Effector memory CD4-positive, alpha-beta T cell (primary cell): ENCODE measurements at places on chromosomes 5 and 9.

DNA sequence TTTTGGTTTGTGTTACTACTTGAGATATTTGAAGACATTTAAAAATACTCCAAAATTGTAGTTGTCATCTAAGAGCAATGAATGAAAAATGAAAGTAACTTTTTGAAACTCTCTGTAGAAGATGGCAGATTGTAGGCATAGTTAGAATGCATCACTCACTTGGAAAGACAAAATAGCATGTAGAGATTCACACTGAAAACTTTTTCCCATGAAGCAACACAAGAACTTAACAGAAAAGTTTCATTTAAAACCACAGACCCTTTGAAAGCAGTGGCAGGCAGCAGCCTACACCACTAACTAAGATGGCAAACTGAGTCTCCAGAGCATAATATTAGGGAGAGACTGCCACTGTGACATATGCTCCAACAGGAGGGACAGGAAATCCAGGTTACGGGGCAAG lies 18.9 kb upstream of the FAM174A start:
- no peak for DNase-seq

GRCh38 chr5:77893225-77893860 lies 117.2 kb upstream of the TBCA start:
- no peak for DNase-seq

DNA sequence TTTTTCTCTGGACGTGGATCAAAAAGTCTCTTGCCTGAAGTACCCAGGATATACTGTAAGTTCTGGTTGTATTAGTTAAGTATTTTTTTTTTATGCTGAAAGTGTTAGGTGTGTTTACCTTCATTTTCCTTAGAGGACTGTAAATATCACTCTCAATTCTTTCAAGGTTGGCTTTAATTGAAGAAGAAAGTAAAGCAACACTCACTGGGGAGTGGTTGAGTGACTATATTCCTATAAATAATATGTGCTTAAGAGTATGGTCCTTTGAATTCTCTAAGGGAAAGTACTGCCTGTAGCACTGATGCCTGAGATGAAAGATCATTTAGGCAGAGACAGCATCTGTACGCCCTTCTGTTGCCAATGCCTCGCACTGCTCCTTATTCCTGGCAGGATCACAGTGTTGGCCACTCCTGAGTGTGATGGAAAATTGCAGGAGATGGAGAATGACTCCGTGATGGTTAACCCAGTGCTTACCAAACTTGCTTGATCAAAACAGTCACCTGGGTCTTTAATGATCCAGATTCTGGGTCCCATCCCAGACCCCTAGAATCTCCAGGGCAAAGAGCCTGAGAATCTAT lies 182.0 kb upstream of the MPDZ start:
- DNase-seq, result no peak

GRCh38 chr5:150448952-150449516 lies 505 bp downstream of the RPS14 start:
- no peak for DNase-seq

DNA sequence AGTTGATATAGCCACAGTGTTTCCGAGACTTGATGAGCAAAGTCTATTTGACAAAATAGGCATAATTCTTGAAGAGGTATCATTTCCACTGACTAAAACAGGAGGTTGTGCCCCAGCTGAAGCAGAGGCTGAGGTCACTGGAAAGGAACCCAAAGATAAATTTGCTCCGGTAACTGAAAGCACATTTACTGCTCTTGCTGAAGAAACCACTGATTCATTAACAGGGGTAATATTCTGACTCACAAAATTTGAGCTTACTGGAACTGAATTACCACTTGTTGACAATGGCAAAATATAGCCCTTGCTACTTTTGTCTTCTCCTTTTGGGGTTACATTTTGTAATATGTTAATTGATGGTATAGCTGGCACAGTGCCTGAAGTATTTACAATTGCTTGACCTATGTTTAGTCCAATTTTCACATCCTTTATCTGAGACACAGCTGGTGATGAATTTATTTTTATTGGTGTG lies 30.2 kb downstream of the MLANA start:
- DNase-seq, result no peak

DNA sequence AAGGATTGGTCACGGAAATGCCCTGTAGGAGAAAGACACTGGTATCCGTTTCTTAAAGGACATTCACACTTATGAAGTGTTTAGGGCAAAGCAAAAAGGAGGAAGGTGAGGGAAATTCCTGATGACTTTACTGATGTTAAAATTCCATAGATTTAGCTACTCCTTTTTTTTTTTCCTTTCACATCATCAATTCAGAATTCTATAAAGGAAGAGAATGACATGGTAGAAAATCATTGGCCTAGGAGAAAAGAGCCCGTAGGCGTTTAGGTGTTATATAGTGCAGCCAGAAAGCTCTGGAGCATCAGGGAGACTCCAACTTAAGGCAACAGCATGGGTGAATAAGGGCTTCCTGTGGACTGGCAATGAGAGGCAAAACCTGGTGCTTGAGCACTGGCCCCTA lies at the start of gene TSLP:
TSS of gene TSLP (plus strand) at position 301 of the 400 bp plus-strand sequence. CDS start 178 bp downstream, outside the sequence.
- no peak for DNase-seq

DNA sequence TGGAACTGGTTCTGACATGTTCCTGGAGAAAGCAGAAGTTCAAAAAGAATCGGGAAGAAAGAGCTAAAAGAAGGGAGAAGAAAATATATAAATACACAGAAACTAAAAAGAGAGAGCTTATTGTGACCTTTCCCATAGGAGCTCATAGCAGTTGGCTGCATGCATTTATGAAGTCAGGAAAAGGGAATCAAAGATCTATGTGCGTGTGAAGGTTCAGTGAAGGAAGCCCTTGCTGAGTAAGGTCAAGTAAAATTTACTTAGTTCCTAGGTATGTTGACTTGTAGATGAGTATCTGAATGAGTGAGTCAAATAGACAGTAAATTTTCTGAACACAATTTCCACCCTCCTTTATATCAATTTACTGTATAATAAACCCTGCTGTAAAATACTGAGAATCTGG lies 632.5 kb downstream of the SLCO4C1 start:
- DNase-seq, result no peak

GRCh38 chr5:75057561-75057960 lies 5.2 kb upstream of the GCNT4 start:
- DNase-seq, result no peak

DNA sequence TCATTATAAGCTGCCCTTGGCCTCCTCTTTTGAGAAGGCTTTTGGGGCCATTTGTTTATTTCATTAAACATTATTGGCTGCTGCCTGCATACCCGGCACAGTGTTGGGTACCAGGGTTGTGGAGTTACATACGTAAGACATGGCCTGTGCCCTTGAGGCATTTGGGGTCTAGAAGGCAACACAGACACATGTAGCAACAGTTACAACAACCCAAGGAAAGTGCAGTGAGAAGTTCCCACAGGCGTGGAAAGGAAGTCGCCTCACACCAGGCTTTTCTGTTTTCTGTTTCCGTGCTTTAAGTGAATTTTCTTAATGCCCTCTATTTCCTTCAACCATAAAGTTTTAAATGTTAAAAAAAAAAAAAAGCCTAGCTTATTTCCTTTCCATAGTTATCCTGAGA lies 47.4 kb downstream of the GALNT10 start:
- DNase-seq, result no peak

DNA sequence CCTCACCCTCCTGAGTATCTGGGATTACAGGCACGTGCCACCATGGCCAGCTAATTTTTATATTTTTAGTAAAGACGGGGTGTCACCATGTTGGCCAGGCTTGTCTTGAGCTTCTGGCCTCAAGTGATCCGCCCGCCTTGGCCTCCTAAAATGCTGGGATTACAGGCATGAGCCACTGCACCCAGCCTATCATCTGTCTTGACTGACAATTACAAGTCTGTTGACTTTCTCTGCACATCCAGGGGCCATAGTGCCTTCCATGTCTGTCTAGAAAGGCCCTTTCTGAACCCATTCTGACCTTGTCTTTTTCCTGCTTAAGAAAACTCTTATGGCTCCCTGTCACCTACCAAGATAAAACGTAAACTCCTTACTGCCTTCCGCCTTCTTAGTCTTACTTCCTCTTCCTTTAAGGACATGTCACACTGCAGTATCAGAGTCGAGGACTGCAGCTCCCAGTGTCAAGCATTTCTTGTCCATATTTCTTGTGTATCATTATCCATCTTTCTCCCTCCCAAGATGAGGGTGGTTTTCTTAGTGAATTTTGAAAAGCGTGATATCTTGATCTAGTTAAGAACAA lies 49.9 kb upstream of the SHB start:
- no peak for DNase-seq

GRCh38 chr9:70873506-70873905 lies 247.9 kb downstream of the TRPM3 start:
- DNase-seq, result no peak

DNA sequence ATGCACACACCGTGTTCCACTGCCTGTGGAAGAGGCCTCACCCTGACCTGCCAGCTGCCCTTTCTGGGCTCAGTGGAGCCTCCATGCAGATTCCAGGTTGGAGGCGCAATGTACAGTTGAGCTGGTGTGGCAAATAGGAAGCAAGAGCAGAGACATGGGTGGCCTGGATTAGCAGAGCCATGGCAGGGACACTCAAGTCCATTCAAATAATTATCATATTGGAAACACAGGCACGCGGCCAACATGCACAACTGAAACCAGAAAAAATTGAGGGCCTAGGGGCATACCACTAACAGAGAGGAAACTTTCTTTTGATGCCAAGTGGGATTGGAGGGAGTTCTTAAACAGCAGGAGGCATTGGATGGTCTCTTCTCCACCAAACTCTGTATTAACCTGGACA lies 35.8 kb downstream of the OTULINL start:
- DNase-seq, result no peak

GRCh38 chr5:180592176-180592575 lies 877 bp upstream of the SCGB3A1 start:
- no peak for DNase-seq

DNA sequence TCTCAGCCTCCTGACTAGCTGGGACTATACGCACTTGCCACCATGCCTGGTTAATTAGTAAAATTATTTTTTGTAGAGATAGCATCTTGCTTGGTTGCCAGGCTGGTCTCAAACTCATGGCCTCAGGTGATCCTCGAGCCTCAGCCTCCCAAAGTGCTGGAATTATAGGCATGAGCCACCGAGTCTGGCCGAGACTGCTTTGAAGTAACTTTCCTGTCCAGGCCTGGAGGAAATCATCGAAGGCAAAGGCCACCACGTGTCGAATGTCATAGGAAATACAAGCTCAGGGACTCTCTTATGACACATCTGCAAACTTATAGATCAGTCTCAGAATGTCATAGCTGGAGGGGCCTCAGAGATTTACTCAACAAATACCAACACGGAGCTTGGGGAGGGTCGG lies 25.1 kb downstream of the RAPGEF1 start:
- DNase-seq, result no peak

DNA sequence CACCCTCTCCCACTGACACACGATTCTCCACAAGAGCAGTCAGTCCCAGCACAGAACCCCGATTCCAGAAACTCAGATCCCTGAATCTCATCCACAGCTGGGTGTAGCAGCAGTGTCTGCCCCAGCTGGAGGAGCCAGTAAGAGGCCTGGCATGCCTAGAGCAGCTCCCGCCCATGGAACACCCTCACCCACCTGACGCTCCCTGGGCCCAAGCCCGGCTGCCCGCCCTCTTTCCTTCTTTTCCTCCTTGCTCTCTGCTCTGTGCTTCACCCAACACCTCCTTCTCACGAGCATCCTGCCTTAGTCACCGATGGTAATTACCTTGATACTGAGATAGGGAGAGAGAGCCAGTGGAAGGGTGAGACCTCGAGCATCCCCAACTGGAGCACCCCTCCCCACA lies 8.7 kb downstream of the PCDH1 start:
- no peak for DNase-seq
